H4 (cell line): ENCODE measurements at places on chromosomes 6 and 20. TPM values are rescaled to one million over a fixed set of nuclear protein-coding genes. Genes with fewer than 3 reads are reported as not detected.

KIF6 gene
- total RNA-seq = 2.0 and 2.2 TPM in 2 replicates

DNA sequence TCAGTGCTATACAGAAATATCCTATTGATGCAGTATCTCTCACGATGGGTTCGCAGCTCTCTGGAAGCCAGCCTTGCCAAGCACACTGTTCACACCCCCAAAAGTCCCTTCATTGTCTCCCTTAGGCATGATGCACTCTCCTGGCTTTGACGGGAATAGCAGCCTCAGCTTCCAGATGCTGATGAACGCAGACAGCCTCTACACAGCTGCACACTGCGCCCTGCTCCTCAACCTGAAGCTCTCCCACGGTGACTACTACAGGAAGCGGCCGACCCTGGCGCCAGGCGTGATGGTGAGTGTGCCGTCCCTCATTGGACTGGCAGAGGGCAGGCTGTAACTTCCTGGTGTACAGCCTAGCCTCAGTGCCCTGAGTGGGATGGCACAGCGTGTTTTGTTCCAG is 60.0 kb upstream of the PBOV1 start:
- no peak for DNase-seq

- peak; percentile 36 for DNase-seq
Measured at GRCh38 chr6:87705070-87705691, 3.1 kb upstream of the AKIRIN2 start.

DNA sequence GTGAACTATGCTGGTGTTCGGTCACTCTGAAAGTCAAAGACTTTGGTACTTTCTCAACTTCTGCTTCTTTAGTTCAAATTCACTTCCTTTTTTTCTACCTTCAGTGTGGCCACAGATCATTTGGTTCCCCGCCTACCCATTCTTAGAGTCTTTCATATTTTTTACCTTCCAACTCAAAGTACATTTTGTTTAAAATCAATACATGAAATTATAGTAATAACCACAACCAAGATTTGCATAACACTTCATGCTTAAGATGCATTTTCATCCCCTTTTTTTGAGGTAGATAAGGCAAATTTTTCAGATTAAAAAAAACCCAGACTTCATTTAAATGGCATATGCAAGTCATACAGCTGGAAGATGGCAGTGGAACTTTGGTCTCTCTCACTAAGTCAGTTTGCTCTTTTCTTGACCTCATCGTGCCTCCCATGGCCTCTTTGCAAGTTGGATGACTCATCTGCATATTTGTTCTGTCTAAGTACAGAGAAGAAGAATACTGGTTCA is 11.9 kb upstream of the CNR1 start:
- peak; percentile 7 for DNase-seq

GRCh38 chr20:25739615-25740320 is 43.1 kb upstream of the ZNF337 start:
- no peak for DNase-seq

DNA sequence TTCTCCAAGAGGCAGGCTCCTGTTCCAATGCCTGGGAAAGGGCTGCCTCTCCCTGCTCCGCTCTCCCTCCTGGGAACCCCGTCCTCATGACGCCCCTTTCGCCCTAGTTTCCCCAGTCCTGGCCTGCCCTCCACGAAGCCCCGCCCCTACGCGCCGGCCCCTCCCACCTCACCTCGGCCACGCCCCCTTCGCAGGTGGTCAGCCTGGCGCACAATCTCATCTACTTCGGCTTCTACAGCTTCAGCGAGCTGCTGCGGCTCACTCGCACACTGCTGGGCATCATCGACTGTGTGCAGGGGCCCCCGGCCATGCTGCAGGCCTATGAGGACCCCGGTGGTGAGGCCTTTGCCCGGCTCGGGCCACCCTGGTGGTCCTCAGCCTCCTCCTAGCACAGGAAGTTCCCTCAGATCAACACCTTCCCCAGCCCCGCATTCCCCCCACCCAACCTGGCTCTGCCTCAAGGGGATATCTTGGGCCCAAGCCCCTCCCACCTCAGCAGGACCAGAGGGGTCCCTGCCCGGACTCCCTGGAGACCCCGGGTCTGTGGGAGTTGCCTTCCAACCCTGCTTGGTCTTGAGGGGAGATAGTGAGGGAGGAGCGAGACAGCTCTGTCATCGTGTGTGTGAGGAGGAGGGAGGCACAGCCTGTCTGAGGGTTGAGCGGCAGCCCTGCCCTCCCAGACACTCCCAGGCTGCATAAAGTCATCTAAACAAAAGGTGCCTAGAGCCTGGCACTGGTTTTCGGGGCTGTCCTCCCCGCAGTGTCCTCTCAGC is 40.3 kb downstream of the UQCC2 start:
- DNase-seq = no peak

DNA sequence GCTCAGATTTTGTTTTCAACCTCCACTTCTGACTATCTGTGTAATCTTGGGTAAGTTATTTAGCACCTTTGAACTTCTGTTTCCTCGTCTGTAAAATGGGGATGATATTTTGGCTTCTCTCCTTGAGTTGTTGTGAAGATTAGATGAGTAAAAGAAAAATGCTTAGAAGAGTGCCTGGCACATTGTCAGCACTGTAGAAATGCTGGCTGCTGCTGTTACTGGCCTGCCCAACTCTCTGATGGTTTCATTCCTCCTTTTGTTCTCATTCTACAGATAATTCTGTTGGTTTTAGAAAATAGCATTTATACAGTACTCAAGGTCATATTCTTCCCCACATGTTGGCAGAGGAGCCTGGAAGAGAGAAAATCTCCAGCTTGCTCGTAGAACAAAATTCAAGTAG is 547.2 kb upstream of the JAG1 start:
- no peak for DNase-seq
